ENCODE measurements at places on chromosomes 7 and 10.

DNA sequence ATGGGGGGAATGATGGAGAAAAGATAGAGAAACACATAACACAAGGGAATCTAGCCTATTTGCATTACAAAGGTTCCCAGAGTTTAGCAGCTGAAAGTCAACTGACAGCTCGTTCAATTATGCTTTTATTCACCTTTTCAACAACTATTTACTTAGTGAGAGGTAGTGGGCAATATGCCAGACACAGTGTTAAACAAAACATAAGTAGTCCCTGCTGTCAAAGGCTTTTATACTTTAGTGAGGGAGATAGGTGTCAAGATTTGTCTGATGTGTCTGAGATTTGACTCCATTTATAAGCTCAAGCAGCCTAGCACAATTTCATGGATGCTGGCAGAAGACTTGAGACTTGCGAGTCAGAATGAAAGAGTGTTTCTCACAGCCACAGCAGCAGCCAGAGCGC is 549.0 kb upstream of the VSTM2A start:
- DNase-seq: no peak

DNA sequence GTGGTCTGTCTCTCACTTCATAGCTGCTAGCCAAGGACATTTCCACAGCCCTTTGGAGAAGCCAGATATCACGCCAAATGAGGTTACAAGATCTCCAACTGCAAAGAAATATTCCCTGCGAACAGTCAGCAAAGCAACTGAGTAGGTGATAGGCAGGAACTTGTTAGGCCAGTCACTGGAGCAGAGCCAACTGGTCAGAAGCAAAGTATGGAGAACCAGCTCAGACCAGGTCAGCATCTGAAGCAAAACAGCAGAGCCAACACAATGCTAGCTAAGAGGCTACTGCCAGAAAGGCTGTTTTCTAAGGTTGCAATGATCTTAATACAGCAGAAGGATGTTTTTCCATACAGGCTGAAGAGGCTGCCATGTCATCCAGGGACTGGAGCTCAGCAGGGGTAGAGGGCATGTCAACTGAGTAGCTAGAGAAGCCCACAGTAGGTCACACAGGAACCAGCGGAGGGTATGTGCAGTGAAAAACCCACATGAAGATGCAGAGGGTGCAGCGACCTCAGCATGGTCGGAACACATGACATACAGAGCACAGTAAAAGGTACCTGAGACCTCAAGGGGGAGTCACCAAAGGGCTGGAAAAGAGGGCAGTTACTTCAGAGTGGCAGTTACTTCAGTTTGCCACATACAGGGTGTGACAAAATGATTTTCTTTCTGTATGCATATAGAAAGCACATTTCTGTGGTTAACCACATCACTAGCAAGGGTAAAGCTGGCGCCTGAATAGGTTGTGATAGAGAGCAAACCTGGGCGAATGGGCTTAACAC is 8.9 kb downstream of the SEC31B start:
- no peak for DNase-seq

- DNase-seq: no peak
Measured at GRCh38 chr10:37289833-37290464, 164.6 kb downstream of the ANKRD30A start.

GRCh38 chr7:103887853-103888602 is 101.4 kb downstream of the RELN start:
- no peak for DNase-seq

GRCh38 chr7:97018791-97019531 is 5.7 kb downstream of the DLX5 start:
- DNase-seq: no peak

Data from anterior cingulate cortex (tissue), 58 donors.